ENCODE measurements at places on chromosomes 3 and 15.

- H3K27me3 ChIP-seq = no peaks in the 10 kb centered on the region
- no peak for DNase-seq
- peak overlapping the region; percentile 23 for H3K27ac ChIP-seq
- H3K36me3 ChIP-seq = no peaks in the 10 kb centered on the region
- H3K4me1 ChIP-seq = peaks cover 15% of the 10 kb centered on the region
Observed at GRCh38 chr15:85927931-85928537, 133.3 kb upstream of the KLHL25 start.

DNA sequence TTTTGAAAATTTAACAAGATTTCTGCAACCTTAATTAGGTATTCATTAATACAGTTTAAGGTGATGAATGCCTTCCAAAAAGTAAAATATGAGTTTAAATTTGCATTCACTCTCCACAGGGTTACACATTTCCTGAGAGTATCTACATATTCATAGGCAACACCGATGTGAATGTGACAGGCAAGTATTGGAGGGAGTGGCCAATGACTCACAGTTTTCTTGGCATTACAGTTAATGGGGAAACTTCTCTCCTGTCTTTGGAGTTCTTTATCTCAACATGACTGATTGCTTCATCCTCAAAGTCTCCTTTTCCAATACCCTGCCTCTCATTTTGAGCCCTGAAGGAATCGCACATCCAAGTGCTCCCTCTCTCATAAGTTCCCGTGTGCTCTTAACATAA, 181.9 kb upstream of the CHL1 start:
- H3K4me3 ChIP-seq = no peak overlapping the region
- H3K4me1 ChIP-seq = no peaks in the 10 kb centered on the region
- H3K27me3 ChIP-seq = no peaks in the 10 kb centered on the region
- no peak for DNase-seq
- no peak overlapping the region for H3K27ac ChIP-seq

- H3K4me1 ChIP-seq = no peaks in the 10 kb centered on the region
- DNase-seq = no peak
- H3K4me3 ChIP-seq = no peak overlapping the region
- no peak overlapping the region for H3K27ac ChIP-seq
Observed at GRCh38 chr3:62546266-62546665, 172.9 kb upstream of the FEZF2 start.

GRCh38 chr3:112297714-112298113, 3.7 kb upstream of the SLC9C1 start:
- H3K4me3 ChIP-seq = no peak overlapping the region
- DNase-seq = no peak
- H3K27me3 ChIP-seq = no peaks in the 10 kb centered on the region

- no peak overlapping the region for H3K27ac ChIP-seq
- H3K4me3 ChIP-seq = peak overlapping the region; percentile 63
- DNase-seq = no peak
- H3K4me1 ChIP-seq = peaks cover 9% of the 10 kb centered on the region
Observed at GRCh38 chr3:9915254-9916141, 1.4 kb upstream of the IL17RC start.

DNA sequence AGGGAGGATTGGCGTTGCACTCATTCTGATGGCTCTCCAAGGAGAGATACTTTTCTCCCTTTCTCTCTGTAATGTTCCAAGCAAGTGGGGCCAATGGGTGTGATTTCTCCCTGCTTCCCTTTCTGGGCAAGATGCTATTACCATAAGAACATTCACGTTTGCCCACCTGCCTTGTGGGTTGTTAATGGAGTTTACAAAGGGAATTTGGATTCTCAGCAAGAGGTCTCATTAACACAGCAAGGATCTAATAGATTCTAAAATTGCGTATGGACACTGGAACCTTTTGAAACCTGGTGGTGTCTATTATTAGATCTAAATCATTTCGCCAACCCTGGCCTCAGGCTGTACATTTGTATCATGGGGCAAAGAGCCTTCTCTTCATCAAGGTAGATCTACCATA, 74.1 kb downstream of the SLCO3A1 start:
- DNase-seq = no peak
- no peak overlapping the region for H3K27ac ChIP-seq
- no peaks in the 10 kb centered on the region for H3K27me3 ChIP-seq
- no peaks in the 10 kb centered on the region for H3K36me3 ChIP-seq
- H3K4me3 ChIP-seq = no peak overlapping the region

DNA sequence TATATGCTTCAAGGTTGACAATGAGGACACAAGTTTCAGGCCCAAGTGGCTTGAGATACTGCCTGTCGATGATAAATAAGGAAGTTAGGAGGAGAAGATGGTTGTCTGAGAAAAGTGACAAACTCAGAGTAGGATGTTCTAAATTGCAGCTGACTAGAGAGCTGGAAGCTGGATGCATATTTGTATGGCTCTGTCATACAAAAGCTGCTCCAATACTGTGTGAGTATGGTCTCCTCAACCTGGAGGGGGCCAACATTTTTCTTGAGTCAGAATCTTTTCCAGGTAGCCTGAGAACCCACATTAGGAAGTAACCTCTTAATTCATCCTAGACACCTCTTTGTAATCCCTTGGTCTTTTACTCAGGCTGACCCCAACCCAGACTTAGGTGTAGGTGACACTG, 28.4 kb upstream of the TPRG1 start:
- DNase-seq = no peak
- no peak overlapping the region for H3K27ac ChIP-seq
- no peaks in the 10 kb centered on the region for H3K36me3 ChIP-seq
- H3K27me3 ChIP-seq = no peaks in the 10 kb centered on the region
- peaks cover 4% of the 10 kb centered on the region for H3K4me1 ChIP-seq

- H3K4me1 ChIP-seq = no peaks in the 10 kb centered on the region
- no peak for DNase-seq
- no peak overlapping the region for H3K4me3 ChIP-seq
- no peaks in the 10 kb centered on the region for H3K27me3 ChIP-seq
- H3K27ac ChIP-seq = no peak overlapping the region
Observed at GRCh38 chr3:127427156-127427555, 139.3 kb upstream of the PRR20G start.

DNA sequence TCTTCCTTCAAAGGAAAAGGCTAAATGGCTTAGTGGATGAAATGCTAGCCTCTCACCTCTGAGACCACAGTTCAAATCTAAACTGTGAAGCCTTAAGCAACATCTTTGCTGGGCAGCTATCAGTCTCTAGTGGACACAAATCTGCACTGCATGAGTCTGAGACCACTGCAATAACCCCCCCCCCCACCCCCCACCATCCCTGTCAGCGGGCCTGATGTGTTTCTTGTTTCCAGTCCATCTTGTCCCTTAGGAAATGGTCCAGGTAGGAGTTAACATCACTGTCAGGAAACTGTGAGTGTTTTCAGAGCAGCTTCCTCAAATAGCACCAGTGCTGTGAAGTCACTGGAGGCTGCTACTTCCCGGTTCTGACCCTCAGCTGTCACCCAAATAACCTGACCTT, 140.6 kb upstream of the TMCO5A start:
- H3K27ac ChIP-seq = no peak overlapping the region
- H3K4me3 ChIP-seq = no peak overlapping the region
- DNase-seq = no peak
- no peaks in the 10 kb centered on the region for H3K27me3 ChIP-seq
- no peaks in the 10 kb centered on the region for H3K36me3 ChIP-seq
- H3K4me1 ChIP-seq = no peaks in the 10 kb centered on the region

DNA sequence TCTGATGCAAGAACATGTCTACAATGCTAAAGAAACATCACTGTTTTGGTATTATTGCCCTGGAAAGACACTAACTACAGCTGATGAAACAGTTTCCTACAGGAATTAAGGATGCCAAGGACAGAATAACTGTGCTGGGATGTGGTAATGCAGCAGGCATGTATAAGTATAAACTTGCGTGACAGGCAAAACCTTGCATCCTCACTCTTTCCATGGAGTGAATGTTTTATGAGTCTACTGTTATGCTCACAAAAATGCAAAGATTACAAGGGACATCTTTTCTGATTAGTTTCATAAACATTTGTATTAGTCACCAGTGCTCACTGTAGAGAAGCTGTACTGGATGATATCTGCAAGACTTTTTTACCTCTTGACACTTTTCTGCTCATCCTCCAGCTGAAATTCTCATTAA, 143.6 kb downstream of the NAALADL2 start:
- H3K4me3 ChIP-seq = no peak overlapping the region
- H3K4me1 ChIP-seq = no peaks in the 10 kb centered on the region
- no peak overlapping the region for H3K27ac ChIP-seq
- H3K27me3 ChIP-seq = no peaks in the 10 kb centered on the region
- H3K36me3 ChIP-seq = no peaks in the 10 kb centered on the region

GRCh38 chr3:143002083-143002712, 828 bp downstream of the U2SURP start:
- H3K27me3 ChIP-seq = no peaks in the 10 kb centered on the region
- H3K4me1 ChIP-seq = peaks cover 8% of the 10 kb centered on the region

DNA sequence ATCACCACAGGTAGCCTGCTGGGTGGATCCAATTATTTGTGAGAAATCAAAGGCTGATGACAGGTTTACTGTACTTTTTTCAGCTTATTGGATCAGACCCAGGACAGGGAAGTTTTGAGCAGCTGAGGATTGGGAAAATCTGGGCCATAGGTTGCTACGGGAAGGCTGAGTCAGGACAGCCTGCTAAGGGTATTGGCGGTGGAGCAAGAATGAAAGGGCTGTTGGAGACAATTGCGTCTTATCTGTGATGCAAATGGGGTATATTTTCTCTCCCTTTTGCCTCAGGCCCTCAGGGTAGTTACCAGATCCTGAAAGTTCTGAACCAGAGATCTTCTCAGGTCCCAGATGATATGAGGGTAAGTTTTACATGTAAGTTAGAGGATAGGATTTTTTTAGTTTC, 317.7 kb downstream of the EDEM1 start:
- no peak overlapping the region for H3K27ac ChIP-seq
- H3K36me3 ChIP-seq = no peaks in the 10 kb centered on the region
- H3K4me3 ChIP-seq = no peak overlapping the region
- DNase-seq = no peak
- H3K4me1 ChIP-seq = no peaks in the 10 kb centered on the region
- no peaks in the 10 kb centered on the region for H3K27me3 ChIP-seq

- H3K27ac ChIP-seq = no peak overlapping the region
- no peaks in the 10 kb centered on the region for H3K36me3 ChIP-seq
- DNase-seq = no peak
- H3K4me3 ChIP-seq = no peak overlapping the region
- peaks cover 7% of the 10 kb centered on the region for H3K27me3 ChIP-seq
Observed at GRCh38 chr3:38711321-38711720, 61.8 kb upstream of the SCN5A start.

All from effector memory CD4-positive, alpha-beta T cell (primary cell).